ENCODE measurements at places on chromosomes 3 and 15. TPM values are rescaled to one million over a fixed set of nuclear protein-coding genes. Genes with fewer than 3 reads are reported as not detected.
A peak's percentile ranks its signal among the peaks of the same experiment; 100 is the strongest.

The LCTL gene
- total RNA-seq: not detected

The AQR gene
- 50.7 TPM for total RNA-seq

The ECE2 gene
- total RNA-seq: not detected

The STRIT1 gene
- not detected for total RNA-seq

- peak; percentile 5 for DNase-seq
These were observed 53.4 kb upstream of the EIF5A2 start for GRCh38 chr3:170961616-170962400.

DNA sequence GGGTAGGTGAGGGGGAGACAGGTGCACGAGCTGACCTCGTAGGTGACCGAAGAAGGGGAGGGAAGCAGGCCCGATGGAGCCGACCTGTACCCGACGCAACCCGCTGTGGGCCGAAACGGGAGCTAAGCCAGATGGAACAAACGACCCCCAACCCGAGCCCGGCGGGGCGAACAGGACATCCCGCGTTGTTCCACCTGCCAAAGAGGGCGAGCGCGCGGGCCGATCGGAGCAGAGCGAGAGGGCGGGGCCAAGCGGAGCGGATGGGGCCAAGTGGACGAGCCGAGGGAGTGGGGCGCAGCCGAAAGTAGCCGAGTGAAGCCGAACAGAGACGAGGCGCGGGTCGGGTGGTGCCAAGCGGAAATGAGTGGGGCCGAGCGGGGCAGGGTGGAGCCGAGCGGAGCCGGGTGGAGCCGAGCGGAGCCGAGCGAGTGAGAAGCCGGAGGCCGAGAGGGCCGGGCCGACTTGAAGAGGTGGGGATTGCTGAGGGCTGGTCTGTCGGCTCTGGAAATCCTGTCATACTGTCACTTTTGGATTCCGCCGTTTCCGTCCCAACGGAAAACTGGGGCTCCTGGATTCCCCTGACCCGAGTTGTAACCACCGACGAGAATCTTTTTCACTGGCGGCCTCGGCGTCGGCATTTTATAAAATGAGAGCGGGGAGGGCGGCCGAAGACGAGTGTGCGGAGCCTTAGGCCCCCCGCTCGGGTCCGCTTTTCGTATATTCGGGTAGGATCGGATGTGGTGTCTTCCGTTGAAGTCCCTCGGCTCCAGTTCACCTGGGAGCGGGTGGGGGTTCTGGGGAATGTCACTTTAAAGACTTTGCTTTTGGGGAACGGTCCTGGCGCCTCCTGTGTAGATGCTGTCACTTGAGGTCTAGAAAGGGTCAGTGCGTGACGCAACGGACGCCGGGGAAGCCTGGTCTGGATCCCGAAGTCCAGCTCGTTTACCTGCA is 15.6 kb upstream of the WNT7A start:
- peak; percentile 96 for DNase-seq

- DNase-seq: no peak
These were observed 162.4 kb downstream of the PLCL2 start for GRCh38 chr3:17047162-17047561.

- DNase-seq: no peak
These were observed 206.1 kb upstream of the UBE2E2 start for GRCh38 chr3:22996920-22997571.

DNA sequence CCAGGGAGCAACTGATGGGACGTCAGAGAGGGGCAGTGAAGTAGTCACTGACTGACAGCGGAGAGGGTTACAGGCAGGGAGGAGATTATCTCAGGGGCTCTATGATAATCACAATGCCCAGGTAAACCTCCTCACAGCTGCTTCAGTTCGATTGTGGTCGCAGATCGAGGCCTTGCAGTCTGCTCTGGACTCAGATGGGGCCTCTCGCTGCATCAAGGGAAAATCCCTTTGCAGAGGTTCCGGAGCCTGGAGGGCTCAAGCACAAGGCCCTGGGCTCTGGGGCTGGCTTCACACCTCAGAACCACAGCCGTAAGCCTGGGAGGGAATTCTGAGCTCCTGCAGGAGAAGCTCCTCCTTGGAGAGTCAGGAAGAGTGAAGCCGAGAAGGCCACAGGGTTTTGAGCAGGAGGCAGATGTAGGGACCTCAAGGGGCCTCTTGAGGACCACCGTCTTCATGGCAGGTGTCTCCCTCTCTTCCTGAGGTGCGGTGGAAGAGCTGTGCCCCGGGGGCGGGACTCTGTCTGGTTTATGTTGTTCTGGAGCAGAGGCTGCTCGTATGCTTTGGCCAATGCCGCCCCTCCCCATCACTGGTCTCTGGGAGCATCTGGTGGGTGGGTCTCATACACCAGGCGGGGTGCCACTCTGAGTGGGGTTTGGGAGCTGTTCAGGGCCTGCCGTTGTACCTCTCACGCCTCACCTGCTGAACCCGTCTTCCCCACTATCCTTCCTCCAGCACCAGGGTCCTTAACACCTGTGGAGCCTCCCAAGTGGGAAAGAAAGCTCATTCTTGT is 19.5 kb upstream of the SNRPA1 start:
- DNase-seq: no peak

GRCh38 chr3:125431391-125431790 is 56.3 kb upstream of the ZNF148 start:
- DNase-seq: no peak

GRCh38 chr15:41051139-41051538 is 64.9 kb downstream of the INO80 start:
- DNase-seq: no peak

GRCh38 chr3:36964817-36965216 is 20.0 kb upstream of the TRANK1 start:
- DNase-seq: no peak

DNA sequence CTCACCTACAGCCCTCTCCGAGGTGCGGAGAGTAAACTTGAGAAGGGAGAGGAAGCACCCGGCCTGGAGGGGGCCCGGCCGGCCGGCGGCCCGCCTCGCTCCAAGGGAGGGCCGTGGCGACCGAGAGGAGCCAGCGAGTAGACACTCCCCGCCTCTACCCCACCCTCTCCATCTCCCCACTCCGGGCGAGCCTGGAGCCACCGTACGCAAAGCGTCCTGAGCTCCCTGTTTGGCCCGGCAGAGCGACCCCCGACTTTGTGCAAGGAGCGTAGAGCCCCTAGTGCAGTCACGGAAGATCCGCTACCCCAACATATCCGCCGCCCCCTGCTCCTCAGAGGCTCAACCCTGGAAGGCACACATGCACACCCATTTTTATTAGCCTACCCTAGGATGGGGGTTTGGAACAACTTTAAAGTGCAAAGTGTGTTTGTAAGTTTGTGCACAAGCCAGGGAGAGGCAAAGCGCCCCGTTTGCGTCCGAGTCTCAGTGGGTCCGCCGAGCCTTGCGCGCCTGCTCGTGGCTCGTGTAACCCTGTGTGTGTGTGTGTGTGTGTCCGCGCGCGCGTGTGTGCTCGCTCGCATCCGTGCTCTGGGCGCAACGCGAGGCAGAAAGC is 508 bp upstream of the SMAD6 start:
- DNase-seq: peak; percentile 18

DNA sequence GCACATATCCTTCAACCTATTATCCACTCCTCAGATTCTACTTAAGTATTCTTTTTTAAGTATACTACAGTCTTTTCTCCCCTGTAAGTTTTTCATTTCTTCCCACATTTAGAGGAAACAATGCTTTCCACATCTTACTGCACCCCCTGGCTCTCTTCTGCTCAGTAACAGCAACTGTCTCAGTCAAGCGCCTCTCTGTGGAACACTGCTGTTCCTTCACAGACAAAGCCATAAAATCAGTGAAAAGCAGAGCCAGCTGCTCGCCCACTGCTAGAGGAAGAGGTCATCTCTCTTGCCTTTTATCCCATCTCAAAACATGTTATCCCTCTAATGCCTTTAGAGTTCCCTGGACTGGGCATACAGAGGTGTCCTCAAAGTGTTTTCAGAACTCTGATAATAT is 24.8 kb downstream of the SERP1 start:
- DNase-seq: no peak

All from naive thymus-derived CD8-positive, alpha-beta T cell (primary cell).